ENCODE measurements at places on chromosomes 5 and 9.

DNA sequence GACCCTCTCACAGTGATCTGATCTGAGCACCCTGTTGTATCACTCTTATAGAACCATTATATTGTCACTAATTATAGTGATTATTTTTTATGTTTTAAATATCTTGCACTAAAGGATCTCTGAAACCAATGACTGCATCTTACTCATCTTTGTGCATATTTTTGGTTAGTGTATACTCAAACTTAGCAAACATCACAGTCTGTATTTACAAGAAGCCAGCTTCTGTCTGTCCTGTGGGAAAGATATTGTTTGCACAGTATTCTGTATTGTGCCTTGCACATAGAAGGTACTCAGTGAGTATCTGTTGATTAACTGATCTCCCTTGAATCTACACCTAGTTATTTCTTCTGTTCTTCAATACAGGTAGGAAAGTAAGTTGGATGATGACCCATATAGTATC is 131.5 kb downstream of the PAM start:
- DNase-seq, result no peak

GRCh38 chr9:122941582-122942234 is 888 bp downstream of the RABGAP1 start:
- DNase-seq, result no peak

- DNase-seq, result no peak
Measured at GRCh38 chr5:34511915-34512314, 144.2 kb upstream of the RAI14 start.

DNA sequence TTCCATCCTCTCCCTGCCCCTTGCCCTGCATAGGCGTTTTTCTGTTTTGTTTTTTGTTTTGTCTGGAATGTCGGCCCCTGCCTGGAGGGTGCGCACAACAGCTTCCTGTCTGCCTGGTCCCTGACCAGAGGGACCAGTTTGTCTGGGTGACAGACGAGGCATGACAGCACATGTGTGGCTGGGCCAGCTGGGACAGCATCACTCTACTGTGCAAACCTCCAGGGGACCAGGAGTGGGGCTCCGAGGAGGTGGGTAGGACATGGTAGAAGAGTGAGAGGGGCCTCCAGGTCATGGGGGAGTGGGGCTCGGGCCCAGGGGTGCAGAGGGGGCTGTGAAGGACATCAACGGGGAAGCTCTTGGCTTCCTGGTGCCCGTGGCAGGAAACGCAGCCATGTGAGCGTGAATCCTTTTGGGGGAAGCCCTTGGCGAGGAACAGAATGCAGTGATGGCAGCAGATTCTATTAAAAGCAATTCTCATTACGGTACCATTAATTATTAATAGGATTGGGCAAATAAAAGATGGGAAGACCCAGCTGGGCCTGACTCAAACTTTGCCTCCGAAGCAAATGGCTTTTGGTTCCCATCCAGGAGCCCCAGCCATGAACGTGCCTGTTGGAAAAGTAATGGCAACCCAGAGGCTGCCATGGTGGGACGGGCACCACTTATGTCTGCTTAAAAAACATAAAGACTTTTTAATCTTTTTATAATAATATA is 184.4 kb upstream of the IER5L start:
- DNase-seq, result no peak

GRCh38 chr5:120037451-120037850 is 408.1 kb downstream of the FAM170A start:
- no peak for DNase-seq

GRCh38 chr9:22278426-22278825 is 168.2 kb upstream of the DMRTA1 start:
- DNase-seq, result no peak

DNA sequence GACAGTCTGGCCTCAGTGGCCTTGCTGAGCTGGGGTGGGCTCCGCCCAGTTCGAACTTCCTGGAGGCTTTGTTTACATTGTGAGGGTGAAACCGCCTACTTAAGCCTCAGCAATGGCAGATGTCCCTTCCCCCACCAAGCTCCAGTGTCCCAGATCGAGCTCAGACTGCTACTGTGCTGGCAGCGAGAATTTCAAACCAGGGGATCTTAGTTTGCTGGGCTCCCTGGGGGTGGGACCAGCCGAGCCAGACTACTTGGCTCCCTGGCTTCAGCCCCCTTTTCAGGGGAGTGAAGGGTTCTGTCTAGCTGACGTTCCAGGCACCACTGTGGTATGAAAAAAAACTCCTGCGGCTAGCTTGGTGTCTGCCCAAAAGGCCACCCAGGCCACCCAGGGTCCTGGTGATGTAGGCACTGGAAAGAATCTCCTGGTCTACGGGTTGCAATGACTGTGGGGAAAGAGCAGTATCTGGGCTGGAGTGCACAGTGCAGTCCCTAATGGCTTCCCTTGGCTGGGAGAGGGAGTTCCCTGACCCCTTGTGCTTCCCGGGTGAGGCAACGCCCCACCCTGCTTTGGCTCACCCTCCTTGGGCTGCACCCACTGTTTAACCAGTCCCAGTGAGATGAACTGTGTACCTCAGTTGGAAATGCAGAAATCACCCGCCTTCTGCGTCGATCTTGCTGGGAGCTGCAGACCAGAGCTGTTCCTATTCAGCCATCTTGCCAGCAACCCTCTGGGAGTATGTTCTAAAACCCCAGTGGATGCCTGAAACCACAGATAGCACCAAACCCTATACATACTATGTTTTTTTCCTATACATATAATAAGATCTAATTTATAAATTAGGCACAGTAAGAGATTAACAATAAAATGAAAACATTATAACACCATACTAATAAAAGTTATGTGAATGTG is 95.5 kb downstream of the TMEM161B start:
- no peak for DNase-seq

GRCh38 chr9:108897324-108898096 is 35.4 kb downstream of the ACTL7A start:
- no peak for DNase-seq

DNA sequence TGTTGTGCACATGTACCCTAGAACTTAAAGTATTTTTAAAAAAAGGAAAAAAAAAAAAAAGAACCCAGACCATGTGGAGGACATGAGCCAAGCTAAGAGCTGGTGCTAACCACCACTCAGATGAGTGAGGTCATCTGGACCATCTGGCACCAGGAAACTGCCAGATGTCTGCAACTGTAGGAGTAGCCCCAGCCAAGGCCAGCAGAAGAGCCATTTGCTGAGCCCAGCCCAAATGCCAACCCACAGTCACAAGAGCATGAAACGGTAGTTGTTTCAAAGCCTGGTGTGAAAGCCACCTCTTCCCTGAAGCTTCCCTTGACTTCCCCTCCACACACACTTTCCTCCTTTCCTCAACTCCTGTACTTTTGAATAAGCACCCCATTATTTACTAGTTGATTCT is 69.2 kb upstream of the FCN1 start:
- DNase-seq, result no peak

GRCh38 chr5:160852049-160852448 is at the start of gene ATP10B:
ATP10B (minus strand) TSS chr5:160852211; CDS start chr5:160688074, 164,137 bp downstream.
- DNase-seq, result peak; percentile 36

- no peak for DNase-seq
Measured at GRCh38 chr9:3960661-3961144, 339.2 kb downstream of the GLIS3 start.

DNA sequence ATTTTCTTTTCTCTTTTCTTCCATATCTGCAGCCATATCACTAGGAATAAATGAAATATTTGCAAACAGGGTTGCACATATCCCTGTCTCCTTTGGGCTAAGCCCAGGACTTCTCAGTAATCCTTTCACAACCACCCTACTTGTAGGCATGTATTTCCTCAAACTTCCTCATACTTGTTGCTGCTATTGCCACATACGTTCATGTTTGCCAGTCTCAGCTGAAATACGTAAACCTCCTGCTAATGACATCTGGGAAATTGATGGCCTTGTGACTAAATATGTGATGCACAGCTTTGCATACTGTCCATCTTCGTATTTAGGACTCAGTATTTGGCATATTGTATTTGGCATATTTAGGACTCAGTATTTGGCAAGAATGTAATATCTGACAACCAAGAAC is 224.6 kb downstream of the PLK2 start:
- no peak for DNase-seq

GRCh38 chr5:111072949-111073682 is 1.6 kb downstream of the TSLP start:
- DNase-seq, result no peak

- no peak for DNase-seq
Measured at GRCh38 chr5:175380701-175381100, 63.3 kb downstream of the DRD1 start.

DNA sequence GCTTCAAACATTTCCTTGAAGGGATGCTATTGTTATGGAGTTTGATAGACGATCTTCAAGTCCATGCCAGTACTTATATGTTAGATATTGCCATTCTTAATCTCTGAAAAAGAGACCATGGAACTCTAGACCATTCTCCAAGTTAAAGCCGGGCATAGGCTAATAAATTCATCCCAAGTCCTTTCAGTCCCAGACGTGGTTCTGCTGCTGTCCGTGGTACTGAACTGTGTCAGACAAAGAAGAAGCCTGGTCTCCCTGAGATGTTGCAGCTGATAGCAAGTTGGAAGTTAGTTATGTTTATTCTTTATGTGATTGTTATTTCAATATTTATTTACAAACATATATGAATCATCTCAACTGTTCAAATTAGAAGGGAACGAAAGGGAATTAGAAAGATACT is 158.7 kb downstream of the NMUR2 start:
- no peak for DNase-seq

- DNase-seq, result peak; percentile 70
Measured at GRCh38 chr9:8600914-8601680, 801.5 kb upstream of the DMAC1 start.

GRCh38 chr5:178318893-178319292 is 86.3 kb upstream of the PHYKPL start:
- DNase-seq, result no peak

All from dorsolateral prefrontal cortex (tissue), 122 donors.